ENCODE measurements at places on chromosomes 6 and 20.
A peak's percentile ranks its signal among the peaks of the same experiment; 100 is the strongest.

DNA sequence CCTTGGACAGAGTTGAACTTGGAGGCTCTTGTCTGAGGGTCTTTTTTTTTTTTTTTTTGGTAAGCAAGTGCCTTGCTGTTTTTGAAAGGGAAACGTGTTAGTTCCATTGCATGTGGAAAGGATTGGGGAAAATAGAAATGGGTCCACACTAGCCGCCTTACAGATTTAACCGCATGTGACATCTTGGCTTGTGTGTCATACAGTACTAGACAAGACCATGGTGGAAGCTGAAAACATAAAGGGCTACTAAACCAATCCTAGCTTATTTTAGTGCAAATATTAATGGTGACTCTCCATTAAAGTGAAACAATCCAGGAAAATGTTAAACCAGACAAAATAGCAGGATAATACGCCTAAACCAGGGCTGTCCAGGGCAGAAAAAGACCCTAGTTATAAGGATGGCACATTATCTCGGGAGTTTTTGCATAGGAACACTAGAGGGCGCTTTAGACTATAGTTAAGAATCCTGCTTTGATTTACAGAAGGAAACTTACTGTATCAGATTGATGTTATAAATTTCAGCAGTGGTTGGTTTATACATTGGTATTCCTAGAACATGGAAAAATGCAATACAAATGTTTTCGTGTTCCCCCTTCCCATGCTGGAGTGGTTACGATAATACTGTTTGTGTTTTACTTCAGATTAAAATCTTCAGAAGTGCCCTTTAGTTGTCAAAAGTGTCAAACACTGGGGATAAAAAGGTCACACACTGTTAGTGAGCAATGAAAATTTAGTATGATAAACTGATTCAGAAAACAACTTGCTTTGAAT, 59.8 kb upstream of the DEK start:
- peak; percentile 42 for DNase-seq

- no peak for DNase-seq
Measured at GRCh38 chr6:118940770-118941169, 5.8 kb upstream of the MCM9 start.

- DNase-seq, result no peak
Measured at GRCh38 chr6:73888050-73888449, 192.0 kb downstream of the CD109 start.

- no peak for DNase-seq
Measured at GRCh38 chr6:69917834-69918233, 51.5 kb downstream of the COL19A1 start.

GRCh38 chr6:108592371-108593337, 31.9 kb downstream of the FOXO3 start:
- DNase-seq, result no peak

DNA sequence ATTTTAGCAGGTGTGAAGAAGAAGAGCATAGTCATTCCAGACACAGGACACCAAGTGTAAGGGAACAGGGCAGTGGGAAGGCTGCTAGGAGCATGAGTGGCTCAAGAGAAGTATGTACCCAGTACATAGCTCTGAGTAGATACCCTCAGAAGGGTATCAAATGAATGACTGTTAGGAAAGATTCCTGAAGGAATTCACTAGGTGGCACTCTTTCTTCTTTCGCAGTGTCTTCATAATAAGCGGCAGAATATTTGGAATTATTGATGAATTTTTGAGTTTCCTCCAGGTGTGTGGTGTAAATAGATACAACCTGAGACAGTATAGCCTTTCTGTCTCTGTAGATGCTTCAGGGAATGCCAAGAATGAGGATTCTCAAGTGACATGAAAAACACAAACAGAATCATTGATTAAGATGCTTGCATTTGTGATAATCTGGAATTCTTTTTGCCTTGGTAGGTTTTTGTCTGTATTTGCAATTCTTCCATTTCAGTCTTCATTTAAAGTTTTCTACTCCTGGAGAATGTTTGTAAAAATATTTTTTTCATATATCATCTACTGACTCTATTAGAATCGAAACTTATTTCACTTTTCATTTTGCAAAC, 264.3 kb upstream of the RIMS1 start:
- no peak for DNase-seq

DNA sequence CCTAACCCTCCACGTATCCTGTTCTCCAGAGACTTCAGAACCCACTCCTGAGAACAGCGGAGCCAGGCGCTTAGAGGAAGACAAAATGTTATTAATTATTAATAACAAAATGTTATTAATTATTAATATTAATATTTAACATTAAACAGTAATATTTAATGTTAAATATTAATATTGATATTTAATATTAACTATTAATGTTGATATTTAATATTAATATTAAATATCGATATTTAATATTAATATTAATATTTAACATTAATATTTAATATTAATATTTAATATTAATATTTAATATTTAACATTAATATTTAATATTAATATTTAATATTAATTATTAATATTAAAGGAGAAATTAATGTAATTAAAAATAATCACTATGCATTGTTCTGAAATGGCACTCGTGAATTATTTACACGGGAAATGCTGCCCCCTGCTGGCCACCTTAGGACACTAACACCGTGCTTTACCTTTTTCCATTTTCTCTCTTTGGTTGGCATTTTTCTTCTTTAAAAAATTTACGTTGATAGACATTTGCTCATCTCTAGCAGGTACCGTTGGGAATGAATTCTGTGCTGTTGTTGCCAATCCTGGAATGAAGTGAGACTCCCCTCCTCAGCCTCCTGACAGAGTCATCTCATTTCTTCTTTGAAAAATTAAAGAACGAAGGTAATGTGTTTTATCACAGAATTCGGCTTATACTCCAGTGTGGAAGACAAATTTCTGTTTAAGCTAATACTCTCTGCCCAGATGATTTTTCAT, 7.5 kb upstream of the GGTLC1 start:
- no peak for DNase-seq

DNA sequence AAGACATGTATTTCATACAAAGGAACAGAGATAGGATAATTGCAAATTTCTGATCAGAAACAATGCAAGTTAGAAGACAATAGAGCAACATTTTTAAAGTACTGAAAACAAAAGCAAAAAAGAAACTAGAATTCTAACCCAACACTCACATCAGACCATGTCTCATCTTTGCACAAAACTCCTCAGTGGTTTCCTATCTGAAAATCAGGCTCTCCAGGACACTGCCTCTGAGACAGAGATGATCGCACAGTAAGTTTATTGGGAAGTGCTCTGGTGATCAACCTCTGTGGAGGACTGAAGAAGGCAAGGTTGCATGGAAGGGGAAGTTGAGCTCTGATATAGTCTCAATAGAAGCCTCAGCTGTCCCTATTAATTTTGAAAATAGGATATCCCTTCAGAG, 2.3 kb upstream of the TTBK1 start:
- DNase-seq, result no peak

- DNase-seq, result no peak
Measured at GRCh38 chr6:14595751-14596150, 478.2 kb downstream of the CD83 start.

- peak; percentile 94 for DNase-seq
Measured at GRCh38 chr6:41683523-41684310, 45.4 kb downstream of the MDFI start.

- DNase-seq, result no peak
Measured at GRCh38 chr20:35387334-35387733, 24.4 kb downstream of the UQCC1 start.

- DNase-seq, result no peak
Measured at GRCh38 chr6:509676-510075, 118.1 kb downstream of the IRF4 start.

DNA sequence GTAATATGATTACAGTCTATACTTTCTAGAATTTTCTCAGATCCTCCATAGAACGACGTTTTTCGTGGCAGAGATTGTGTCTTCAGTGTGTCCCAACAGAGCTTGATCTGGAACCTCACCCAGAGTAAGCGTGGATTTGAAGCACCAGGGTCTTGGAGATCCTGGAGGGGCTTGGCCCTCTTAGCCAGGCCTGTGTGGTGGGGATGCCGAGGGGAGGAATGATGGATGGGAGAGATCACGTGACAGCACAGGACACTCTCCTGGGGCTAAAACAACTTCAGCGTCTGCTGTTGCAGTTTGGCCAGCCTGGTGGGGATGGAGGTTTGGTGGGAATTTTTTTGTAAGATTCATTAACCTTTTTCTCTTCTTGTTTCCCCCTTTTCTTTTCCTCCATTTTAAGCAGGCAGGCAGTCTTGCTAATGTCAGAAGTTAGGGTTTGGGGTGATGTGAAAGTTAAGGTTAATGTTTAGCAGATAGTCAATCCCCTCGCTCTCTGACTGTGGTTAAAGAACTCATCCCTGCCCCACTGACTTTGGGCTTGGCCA, 100.7 kb upstream of the SULF2 start:
- no peak for DNase-seq

GRCh38 chr6:99146711-99147110, 199.0 kb upstream of the FBXL4 start:
- no peak for DNase-seq

DNA sequence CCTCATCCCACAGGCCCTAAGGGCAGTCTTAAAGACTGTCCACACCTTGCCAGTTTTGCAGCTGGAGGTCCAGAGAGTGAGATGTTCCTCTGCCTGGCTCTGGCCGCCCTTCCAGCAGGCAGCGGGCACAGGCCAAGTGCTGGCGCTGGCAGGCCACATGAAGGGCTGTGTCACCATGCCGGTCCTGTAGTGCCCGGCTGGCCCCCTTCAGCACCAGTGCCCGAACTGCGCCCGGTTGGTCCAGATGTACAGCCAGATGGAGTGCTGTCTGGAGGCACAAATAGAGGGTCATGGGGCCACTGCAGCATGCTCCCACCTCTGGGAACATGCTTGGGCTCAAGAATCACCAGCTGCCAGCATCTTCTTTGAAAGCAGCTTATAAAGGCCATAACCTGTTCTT, 3.8 kb downstream of the NFKBIE start:
- no peak for DNase-seq

DNA sequence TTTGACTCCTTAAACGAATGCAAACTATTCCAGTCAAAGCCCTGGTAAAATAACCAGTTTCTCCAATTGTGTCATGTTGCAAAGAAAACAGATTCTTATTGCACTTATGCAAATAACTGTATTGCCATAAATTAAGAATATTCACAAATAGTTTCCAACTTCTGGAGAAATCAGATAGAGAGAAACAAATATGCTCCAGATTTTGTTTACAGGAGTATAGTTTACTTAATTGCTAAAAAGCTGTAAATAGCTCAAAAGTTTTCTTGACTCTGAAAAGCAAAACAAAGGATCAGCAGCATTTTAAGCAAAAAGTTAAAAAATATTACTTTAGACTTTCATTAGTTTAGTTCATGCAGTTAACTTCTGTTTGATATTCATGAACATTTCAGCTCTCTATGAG, 304.2 kb downstream of the PACRG start:
- no peak for DNase-seq

- DNase-seq, result no peak
Measured at GRCh38 chr6:66199171-66199570, 492.1 kb upstream of the EYS start.

Measured in D721Med (cell line).